ENCODE measurements at places on chromosomes 3 and 15.

GRCh38 chr15:80512726-80513660 is 108.8 kb downstream of the ARNT2 start:
- no peak for DNase-seq

GRCh38 chr3:191894406-191894805 is 433.4 kb downstream of the PYDC2 start:
- DNase-seq = no peak

DNA sequence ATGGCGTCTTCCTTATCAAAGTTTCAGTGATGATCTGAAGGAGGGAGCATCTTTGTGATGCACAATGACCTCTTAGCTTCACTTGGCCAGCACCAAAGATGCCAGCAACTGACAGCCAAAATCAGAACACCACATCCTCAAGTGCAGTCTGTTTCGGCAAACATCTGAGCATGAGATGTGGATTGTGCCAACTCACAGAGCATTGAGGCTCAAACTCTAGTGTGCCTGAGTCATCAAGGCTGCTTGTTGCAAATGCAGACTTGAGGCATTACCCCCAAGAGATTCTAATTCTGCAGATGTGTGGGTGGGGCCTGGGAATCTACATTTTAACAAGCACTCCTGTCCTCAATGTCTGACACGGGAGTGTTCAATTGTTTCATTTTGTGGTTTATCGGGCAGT is 35.8 kb downstream of the ABHD5 start:
- no peak for DNase-seq

GRCh38 chr3:17047162-17047561 is 162.4 kb downstream of the PLCL2 start:
- DNase-seq = no peak

DNA sequence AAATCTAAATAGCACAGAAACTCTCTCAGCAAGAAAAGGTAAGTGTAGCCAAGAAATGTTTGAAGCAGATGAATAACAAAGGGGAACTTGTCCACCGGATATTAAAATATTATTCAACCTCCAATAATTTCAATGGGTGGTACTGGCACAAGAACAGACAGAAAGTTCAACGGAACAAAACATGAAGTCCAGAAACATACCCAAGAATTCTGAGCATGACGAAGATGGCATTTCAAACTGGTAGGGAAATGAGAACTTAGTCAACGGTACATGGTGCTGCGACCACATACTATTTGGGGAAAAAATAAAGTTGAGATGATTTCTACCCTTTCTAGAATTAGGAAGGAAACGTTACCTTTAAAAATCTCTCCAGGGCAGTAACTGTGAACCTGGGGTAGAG is 5.5 kb downstream of the CHSY1 start:
- DNase-seq = no peak

DNA sequence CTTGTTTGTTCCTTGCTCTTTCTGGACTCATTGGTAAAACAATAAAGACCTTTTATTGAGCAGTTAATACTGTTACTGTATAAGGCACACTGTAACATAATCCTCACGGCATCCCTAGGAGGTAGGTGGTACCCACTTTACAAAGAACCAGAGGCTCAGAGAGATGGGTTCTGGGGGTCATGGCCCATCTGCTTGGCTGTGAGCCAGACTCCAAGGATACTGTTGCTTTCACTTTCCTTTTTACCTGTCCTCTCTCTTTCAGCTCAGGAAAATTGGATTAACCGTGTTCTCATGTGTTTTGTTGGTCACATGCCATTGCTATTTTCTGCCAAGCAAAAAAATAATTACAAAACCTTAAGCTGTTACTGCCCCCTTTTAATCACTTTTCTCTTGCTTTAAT is 34.8 kb upstream of the FILIP1L start:
- no peak for DNase-seq

DNA sequence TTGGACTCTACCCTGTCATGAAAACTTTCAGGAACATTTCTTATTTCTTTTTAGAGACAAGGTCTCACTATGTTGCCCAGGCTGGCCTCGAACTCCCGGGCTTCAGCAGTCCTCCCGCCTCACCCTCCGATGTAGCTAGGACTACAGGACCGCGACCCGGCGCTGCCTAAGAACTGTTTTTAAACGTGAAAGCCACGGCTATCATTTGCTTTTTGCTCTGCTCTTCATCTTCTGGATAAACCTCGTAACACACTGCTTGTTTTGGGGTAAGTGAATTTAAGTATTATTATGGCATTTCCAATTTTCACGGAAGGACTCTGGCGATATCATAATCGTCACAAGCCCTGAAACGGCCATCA is 14.3 kb upstream of the CCNL1 start:
- peak; percentile 15 for DNase-seq

DNA sequence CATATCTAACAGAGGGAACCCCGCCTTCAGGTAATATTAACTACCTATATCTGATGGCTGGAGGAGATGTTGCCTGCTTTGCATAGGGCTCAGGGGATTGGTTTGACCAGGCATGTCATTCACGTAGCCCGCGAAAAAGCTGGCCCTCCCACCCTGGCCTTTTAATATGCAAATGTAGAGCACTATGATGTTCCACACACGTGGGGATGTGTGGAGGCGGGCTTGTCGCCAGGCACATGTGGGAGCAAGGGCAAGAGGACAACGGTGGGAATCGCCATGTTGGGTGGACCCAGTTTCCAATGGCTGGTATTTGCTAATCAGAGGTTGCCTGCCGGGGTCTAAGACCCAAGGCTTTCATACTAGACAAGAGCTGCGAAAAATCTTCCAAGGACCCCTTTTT is 469.8 kb downstream of the ZPLD1 start:
- DNase-seq = no peak

- DNase-seq = peak; percentile 96
These were observed 237.8 kb upstream of the UBE2E1 start for GRCh38 chr3:23567917-23568316.

DNA sequence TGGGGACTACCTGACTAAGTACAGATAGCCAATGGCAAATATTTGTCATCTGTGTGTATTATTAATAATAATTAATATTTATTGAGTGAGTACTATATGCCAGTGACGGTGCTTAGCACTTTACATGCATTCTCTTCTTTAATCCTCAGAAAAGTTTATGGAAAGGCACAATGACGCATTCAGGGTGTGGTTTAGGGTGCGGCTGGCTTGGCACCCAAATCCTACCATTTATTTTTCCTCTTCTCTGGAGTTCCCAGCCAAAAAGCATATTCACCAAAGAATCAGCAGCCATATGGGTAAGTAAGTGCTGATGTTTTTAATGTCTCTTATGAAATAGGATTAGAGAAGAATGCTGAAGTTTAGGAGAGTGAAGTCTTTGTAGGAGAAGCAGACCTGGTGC is 140.4 kb upstream of the TP63 start:
- DNase-seq = no peak

DNA sequence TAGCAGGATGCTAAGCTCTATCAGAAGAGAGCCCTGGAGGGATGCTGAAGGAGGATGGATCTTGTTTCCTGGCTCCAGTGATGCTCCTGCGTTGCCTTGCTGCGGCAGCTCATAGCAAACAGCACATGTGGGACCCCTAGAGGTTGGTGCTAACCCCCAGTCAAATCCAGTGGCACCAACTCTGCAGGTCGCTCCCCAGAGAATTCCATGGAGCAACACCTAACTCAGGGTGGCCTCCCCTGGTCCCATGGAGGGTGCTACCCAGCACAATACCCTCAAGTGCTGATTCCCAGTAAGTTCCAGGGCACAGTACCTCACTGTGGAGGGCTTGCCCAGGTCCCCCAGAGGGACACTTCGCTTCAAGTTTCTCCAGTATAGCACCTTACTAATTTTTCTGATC is 231.2 kb downstream of the NEK10 start:
- no peak for DNase-seq

- no peak for DNase-seq
These were observed 90.5 kb upstream of the HERC1 start for GRCh38 chr15:63923993-63924950.

- DNase-seq = no peak
These were observed 53.7 kb upstream of the FGD5 start for GRCh38 chr3:14765060-14765400.

GRCh38 chr3:111949712-111950111 is 29.1 kb upstream of the ABHD10 start:
- no peak for DNase-seq

- peak; percentile 13 for DNase-seq
These were observed 231.5 kb upstream of the FEZF2 start for GRCh38 chr3:62604751-62605351.

DNA sequence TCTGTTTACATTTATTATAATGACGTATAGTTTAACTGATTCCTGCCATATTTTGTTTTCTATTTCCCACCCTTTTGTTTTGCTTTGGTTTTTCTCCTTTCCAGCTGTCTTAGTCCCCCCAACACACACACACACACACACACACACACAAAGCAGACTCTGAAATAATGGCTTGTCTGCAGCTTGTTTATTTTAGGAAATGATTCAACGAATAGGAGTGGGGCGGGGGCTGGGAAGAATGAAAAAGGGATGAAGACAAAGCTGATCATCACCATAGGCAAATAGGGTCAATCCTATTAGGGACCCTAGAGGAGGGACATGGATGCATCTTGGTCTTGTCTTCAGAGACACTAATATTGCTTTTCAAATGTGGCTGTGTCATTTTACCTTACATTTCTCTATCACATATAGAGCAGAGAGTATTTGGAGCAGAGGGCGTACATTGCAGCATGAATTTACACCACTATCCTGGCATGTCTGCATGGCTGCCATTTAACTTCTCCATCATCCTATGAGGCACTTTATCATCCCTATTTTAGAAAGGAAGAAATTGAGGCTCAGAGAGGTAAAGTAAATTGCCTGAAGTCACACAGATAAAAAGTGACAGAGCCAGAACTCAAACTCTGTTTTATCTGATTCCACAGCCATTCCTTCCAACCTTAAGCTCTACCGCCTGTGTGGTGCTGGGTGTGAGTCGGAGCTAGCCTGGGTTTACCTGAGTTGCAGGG is 147.2 kb upstream of the TPM1 start:
- peak; percentile 86 for DNase-seq

GRCh38 chr15:94253742-94254141 is 22.4 kb downstream of the MCTP2 start:
- DNase-seq = no peak

- DNase-seq = peak; percentile 64
These were observed 27.6 kb upstream of the TRPM1 start for GRCh38 chr15:31128919-31129768.

GRCh38 chr3:107430214-107430995 is 53.2 kb downstream of the CCDC54 start:
- peak; percentile 31 for DNase-seq

DNA sequence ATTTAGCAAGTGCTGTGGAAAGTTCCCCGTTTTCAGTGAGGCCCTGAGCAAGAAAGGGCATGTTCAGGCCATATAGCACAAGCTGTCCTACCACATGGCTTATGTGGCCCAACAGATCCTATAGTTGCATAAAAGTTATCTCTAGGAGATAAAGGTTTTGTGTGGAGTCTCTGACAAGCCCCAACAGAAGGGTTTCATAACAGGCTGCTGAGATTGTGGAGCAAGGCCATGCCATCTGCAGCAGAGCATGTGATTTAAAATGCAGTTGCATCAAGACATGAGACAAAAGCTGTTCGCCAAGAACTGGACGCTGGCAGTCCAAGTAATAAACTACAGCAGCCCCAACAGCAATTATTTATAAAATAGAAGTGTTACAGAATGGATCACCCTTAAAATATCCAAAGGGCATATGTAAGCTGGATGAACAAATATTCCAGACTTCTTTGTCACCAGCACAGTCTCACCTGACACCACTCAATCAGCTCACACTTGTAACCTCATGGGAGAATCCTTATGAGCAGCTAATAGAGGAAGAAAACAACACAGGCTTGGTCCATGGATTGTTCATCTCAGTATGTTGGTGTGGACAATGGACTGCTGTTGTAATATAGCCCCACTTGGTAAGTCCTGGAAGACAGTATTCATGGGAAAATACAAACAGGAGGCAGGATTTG is 14.4 kb upstream of the CLDN1 start:
- no peak for DNase-seq

DNA sequence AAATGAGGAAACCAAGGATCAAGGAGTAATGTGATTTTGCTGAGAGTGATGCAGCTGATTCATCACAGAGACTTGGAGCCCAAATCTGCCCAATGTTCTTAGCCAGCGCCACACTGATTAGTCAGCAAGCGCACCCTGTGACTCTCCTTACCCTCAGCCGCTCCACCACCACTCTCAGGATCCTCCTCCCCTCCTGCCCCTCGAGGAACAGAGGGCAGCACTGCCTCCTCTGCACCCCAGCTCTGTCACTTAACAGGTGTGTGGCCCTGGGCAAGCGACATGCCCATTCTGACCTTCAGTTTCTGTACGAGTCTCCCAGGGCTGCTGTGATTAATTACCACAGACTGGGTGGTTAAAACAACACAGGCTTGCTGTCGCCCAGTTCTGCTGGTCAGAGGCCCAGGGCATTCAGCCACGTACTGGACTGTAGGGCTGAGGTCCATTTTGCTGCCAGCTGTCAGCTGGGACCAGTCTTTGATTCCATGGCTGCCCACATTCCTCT is 36.1 kb upstream of the HRH1 start:
- DNase-seq = peak; percentile 51
